ENCODE measurements at places on chromosomes 2 and 18.

GRCh38 chr2:25720575-25720974, 47.2 kb upstream of the DTNB start:
- DNase-seq = no peak

GRCh38 chr18:46098616-46098933, 479 bp upstream of the ATP5F1A start:
- no peak for DNase-seq

GRCh38 chr2:65499216-65499615, 66.8 kb upstream of the SPRED2 start:
- no peak for DNase-seq

DNA sequence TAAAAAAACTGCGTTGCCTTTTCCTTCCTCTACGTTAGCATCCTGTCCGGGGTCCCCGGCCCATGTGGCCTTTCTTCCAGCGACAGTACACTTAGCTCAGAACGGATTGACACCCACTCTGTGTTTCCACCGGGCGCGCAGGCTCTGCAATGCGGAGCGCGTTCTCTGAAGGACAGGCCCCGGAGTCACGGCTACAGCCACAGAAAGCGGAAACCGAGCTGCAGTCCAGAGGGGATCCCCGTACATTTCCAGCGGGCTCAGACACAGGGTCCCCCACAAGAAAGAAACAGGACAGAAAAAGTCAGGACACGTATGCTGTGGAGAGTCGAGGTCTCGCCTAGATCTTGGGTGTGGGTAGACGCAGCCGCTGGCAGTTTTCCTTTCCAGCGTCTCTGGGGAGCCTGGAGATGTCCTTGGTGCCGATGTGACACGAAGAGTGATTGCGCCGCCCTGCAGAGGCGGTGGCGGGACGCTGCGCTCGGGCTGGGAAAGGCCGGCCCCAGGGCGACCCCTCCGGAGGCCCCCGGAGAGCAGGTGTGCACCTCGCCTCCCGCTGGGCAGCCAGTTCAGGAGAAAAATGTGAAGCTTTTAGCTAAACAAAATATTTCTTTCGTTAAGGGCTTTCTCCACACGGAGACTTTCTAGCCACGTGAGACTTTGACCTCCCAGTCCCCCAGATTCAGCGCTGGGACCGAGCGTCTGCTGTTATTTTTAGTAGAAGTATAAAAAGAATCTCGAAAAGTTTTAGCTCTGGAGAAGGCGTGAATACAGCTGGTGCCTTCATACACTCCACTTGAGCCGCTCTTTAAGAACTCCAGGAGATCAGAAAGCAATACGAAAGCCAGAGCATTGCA, 1.3 kb upstream of the ACKR3 start:
- DNase-seq = no peak

GRCh38 chr2:191038741-191039140, 24.8 kb upstream of the STAT1 start:
- no peak for DNase-seq

- DNase-seq = no peak
Observed at GRCh38 chr2:170715932-170716777, 1.0 kb downstream of the SP5 start.

DNA sequence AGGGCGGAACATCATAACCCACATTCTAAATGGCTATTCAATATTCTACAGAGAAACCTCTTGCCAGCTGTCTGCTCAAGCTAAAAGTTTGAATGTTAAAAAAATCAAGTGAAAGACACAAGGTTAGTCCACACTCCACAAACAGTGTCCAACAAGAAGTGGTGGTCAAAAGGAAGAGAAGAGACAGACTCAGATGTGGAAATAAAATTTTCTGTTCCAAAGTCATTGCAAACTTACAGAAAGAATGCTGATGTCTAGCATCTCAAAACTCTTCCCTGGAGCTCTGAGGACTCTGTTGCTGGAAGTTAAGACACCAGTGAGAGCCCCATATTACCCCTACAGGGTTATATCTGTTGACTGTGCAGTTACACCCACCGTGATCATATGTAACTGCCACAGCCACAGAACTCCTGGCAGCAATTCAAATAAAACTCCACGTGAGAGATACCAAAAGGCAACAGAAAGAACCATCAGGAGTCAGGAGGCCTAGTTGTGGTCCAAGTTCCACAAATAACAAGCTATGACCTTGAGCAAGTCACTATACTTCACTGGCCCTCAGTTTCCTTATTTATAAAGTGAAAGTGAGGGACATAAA, 60.9 kb downstream of the AAK1 start:
- no peak for DNase-seq

GRCh38 chr2:42941633-42942176, 149.3 kb upstream of the HAAO start:
- DNase-seq = no peak

DNA sequence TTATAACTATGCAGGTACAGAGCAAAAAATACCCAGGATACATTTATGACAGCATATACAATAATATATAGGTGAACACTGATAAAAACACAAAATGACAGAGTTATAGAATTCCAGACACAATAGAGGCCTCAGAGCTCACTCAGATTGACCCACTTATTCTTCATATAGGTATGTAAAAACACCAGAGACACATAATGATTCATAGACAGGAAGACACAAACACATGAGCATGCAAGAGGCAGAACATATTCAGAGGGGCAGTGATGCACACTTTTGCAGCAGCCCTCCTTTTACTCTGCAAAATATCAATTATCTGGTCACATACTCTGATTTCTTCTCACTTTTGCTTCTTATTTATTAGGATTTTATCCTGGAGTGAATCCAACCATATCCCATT, 633.3 kb upstream of the ACVR2A start:
- DNase-seq = no peak

DNA sequence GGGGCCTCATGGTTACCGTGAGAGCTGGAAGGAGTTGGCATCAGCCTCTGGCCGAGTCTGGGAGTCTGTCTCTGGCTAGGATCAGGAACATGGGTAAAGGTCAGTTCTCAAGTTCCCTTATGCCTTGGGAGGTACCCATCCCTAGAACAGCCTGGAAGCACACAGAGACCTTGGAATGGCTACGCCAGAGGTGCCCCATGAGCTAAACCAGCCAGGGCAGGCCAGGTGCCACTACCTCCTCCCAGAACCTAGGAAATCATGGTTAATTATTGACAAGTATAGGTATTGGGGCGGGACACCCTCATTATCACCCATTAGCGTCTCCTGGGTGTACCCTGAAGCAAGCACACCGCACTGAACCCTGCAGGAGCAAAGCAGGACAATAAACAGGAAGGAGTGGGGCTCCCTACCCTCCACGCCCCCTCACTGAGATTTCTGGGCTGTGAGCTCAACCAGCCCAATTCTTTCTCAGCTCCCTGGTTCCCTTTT, 3.0 kb upstream of the ASPRV1 start:
- DNase-seq = no peak

DNA sequence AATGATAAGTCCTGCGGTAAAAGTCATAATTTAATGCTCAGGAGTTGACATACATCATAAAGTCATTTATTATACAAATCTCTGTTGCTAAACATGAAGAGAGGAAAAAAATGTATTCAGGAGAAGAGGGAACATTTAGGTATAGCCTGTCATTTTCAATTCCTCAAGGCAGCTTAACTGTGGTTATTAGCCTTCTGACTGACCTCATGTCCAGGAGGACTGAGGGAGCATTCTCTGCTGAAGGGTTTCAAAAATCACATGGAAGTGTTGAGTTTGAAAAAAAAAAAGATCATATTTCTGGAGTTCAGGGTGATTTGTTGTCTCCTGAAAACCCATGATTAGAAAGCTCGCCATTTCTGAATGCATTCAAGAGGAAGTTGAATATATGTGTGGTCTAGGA, 1371.1 kb upstream of the LRRTM1 start:
- no peak for DNase-seq

DNA sequence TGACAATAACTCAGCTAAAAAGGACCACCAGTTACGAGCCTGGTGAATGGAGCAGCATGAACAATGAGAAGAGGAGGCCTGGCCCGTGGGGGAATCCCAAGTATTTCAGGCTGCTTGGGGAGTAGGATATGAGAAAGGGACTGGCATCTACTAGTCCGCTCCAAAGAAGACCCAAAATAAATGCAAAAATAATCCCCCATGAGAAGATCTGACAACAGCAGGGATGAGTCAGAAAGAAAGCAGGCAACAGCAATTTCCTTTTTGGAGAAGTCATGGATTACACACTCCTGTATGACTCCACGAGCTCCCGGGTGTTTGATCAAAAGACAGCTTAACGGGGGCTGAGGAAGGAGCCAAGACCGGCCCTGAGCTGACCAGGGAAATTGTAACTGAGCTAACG, 111.4 kb downstream of the SOX11 start:
- no peak for DNase-seq

DNA sequence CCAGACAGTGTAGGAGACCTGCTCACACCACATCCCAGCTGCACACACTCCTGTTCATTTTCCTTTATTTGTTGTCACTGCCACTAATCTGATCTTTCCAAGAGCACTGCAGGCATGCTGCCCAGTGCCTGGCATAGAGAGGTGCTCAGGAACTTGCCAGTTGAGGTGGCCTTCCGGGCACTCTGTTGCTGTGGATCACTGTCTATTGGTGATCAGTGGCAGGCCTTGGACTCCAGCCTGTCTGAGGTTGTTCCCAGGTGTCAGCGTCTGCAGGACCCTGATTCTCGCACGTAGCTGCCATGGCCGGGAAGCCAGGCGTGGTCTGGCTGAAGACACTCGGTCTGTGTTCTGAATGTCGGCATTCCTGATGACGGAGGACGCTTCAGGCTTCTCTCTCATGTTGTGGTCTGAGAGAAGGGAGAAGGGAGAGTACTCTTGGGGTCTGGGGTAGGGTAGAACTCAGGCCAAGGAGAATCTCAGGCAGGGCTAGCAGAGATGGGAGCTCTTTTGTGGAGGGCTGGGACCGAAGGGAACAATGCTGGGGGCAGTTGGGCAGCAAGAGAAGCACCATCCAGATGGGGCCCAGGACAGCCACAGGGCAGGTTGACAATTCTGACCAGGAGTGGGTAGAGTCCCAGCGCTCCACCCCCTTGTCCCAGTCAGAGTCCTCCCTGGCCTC, 240.9 kb downstream of the MYCN start:
- no peak for DNase-seq

DNA sequence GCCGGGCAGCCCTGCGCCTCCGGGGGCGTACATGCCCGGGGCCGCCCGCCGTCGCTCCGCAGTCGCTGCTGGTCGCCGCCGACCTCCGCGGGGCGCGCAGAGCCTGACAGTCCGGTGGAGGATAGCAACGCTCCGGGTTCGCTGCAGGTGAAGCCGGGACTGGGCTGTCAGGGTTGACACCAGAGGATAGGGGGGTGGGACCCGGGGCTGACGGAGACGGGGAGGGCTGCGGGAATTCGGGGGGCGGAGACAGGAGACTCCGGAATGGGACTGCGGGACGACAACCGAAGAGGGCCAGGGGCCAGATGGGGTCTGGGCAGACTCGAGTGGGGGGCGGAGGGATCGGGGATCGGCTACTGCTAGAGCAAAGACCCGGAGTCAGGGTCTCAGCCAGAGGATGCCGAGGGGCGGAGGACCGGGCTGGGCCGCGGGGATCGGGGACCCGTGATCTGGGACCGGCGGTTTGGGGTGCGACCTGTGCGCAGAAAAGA, 403 bp downstream of the TMEM127 start:
- peak; percentile 55 for DNase-seq

GRCh38 chr2:196238836-196239380, 67.5 kb upstream of the STK17B start:
- no peak for DNase-seq

DNA sequence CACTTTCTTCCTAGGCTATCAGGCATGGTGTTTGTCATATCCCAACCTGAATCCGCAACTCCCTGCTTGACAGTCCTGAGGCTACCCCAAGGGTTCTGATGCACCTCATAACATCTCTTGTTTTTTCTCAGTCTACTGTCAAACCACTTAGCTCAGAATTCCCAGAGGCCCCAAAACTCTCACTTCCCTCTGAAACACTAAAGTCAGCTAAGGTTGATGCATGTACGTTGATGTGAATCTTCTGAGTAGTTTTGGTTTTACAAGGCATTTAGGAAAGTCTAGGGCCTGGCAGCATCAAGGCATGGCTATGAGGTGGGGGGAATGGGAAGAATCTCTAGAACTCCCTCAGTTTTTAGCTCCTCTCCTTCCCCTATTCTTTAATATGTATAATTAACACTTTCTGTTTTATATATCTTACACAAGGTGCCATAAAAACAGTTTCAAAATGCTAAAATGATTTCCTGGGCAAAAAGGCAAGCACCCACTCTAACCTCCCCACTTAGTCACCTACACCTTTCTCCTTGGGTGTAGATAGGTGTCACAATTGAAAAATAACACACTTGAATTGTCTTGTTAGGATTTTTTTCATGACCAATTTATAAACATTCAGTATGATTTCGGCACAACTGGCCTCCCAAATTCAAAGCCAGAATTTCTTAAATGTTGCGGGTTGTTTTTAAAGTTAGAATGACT, 71.4 kb upstream of the TANK start:
- DNase-seq = no peak

DNA sequence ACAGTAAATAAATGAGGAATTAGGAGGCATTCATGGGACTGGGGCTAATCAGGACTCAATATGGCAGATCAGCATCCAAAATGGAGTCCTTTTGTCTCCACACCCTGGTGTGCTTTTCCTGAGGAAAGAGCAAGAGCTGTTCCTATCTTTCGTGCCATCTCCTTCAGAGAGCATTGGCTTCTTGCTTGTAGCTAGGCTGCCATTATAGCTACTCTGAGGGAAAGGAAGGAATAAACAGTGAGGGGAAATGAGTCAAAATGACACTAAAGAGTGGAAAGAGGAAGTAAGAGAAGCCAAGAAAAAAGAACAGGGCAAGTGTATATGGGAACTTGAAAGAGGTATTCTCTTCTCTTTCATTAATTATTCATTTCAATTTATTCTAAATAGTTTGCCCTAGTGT, 8.4 kb upstream of the NMI start:
- DNase-seq = no peak

DNA sequence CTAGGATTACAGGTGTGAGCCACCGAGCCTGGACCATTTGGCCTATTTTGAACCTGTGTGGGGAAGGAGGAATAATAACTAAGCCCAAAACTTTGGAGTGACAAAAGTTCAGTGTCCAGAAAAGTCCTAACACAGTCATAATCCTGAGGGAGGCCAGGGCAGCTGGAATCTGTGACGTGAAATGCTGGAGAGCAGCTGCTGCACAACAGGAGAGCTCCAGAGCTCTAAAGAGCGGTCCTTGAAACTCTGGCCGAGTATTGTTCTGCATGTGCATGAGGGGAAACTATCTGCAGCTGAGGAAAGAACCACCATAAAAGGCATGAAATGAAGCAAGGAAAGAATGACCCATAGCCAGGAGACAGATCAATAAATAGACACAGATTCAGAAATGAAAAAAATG, 27.8 kb downstream of the HADHA start:
- DNase-seq = no peak

GRCh38 chr2:229335877-229336346, 64.8 kb upstream of the PID1 start:
- peak; percentile 15 for DNase-seq

All from NCI-H146 (cell line).